ENCODE measurements at places on chromosomes 7 and 10.

GRCh38 chr10:65194126-65194525 is 1672.9 kb downstream of the REEP3 start:
- no peak for DNase-seq

DNA sequence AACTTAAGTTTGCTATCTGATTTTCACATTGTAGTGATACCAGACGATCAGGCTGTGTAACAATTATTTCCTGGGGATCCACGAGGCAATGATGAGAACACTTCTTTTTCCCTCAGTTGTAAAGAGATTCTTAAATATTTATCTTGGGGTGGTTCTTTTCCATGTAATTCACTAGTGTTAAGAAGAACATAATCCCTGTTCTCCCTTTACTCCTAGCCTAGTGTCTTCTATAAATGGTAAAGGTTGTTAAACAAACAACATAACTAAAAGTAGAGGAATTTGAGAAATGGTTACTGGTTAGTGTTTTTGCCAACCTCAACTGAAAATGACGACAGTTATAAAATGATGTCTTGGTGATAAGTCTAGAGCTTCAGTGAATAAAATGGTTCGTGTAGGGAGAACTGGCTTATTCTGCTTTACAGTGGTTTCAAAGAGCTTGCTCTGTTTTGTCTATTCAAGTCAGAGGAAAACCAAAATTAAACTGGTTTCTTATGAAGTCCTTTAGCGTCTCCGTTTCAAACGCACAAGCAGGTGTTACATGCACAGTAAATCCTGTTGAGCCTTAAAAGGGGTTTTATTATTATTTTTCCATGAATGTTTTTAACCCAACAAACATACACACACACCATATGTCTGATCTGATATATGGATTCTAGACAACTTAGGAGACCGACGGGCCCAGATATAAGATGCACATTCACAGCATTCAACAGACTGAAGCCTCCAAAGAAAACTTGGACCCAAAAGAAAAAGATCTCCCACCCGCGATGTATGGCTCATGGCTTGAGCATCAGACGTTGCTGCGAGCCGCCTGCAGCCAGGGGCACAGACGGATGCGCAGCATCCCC is 1.1 kb downstream of the TBX20 start:
- DNase-seq = no peak

DNA sequence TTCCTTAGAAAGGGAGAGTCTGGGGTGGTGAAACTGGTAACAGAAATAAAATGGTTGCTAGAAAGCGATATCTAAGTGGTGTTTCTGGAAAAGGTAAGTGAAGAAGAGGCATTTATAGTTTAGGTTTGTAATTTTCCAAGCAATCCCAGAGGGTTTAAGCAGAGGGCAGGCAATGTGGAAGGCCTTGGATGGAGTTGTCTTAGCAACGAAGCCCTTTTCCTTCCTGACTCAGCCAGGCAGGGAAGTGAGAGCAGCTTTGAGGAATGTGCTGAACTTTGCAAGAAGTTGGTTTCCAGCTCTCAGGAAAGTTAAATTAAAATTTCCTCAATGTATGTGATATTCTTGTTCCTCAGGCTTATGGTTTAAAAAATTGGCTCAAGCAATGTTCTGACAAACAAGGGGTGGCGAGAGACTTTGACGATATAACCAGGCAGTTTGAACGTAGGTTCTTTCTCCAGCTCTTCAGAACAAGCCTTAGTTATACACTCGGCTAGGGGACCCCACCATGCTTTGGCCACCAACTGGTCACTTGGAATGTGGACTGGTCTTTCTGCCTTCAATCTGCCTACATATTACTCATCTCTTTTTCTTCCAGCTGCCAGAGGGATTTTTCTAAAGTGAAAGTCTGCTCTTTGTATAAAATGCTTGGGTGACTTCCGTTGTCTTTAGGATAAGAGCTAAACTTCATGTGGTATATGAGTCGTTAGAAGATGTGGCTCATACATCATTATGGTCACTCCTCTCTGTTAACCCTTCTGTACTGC is 66.9 kb upstream of the SLC25A13 start:
- DNase-seq = no peak

GRCh38 chr10:15703151-15703880 is 16.4 kb downstream of the ITGA8 start:
- DNase-seq = no peak

DNA sequence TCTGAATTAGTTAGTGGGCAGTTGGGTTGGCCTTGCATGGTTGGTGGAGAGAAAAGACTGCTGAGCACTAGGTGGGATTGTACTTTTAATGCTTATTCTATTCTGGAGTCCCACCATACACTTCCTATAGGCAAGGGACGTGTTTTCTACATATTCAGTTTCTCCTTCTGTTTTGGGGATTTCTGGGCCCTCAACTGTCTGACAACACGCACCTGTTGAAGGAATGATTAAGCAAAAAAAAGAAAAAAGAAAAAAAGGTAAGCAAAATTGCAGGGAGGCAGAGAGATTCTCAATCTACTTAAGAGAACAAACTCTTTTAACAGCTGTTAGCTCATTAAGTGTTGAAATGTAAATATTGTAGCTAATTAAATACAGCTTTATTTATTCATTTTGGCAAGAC is 541.3 kb downstream of the CALN1 start:
- DNase-seq = no peak

GRCh38 chr7:122616951-122617350 is 82.0 kb downstream of the RNF133 start:
- no peak for DNase-seq

DNA sequence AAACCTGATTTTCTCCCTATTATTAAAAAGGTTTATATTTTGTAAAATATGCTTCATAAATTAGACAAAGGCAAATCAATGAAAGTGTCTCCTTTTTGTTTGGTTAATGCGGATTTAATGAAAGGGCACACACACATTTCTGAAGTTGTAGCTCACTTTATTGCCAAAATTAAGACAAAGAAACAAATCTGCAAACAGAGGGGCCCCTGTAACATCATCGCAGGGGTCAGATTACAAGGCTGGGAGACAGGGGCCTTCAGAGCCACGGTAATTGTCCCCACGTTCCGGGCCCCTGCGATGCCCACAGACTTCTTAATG is 22.4 kb downstream of the FGFBP3 start:
- DNase-seq = no peak

GRCh38 chr10:114223066-114223465 is 16.0 kb upstream of the VWA2 start:
- no peak for DNase-seq

Measured in COLO829 (cell line).